ENCODE measurements at places on chromosomes 16 and 17.

- DNase-seq: no peak
These were observed 522.5 kb upstream of the CDH5 start for GRCh38 chr16:65843941-65844340.

DNA sequence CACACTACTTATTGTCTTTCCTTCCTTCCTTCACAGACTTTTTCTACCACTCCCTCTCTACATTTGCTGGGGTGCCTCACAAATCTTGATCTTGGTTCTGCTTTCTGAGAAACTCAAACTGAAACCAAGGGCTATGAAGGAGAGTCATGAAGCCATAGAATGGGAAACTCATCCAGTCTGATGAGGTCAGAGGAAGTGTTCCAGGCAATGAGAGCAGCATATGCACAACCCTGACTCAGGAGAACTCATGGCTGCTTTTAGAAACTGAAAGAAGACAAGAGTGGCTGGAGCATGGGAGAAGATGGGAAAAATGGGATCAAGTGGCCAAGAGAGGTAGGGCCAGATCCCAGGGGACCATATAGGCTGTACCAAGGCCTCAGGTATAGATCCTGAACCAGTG lies 130.0 kb upstream of the TOX3 start:
- DNase-seq: no peak

DNA sequence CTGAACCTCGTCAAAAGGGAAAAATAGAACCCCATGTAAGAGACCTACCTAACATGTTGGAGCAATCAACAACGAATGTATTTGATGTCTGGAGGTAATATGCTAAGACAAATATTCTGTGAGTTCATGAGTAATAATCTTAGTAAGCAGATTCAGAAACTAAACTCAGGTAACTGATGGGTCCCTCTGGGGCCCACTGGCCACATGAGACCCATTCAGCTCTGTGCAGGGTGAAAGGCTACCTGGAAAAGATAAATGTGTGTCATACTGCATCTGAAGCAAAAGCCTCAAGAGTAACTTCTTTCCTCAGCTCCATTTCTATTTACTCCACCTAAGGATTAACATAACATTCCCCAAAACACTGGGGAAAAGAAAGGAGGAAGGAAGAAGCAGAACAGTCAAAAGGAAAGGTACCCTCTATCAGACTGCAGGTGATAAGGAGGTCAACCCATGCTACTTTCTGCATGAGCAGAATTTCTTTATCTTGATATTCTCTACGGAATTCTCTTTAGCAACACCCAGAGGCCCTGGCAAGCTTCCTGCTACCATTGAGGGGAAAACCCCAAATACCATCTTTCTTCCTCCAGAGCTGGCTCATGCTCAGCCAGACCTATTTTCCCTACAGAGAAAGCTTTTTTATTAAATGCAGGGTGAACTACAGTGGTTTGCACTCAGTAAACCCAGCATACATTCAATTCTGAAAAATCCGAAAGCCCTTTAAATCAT lies 37.7 kb upstream of the ABCA6 start:
- no peak for DNase-seq

DNA sequence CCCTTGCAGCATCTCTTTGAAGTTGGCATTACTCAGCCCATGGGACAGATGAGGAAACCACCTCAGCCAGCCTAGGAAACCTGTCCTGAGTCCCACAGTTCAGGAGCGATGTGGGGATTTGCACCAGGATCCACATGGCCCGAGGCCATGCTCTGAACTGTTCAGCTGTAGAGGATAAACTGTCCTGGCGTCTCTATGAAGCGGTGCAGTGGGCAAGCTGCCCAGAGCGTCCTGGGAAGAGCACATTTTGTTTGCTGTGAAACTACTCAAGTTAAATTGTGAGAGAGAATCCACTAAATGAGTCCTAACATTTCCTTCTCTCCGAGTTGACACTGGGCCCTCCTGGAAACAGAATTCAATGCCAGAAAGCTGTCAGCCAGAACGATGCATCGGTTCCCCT lies 276.6 kb upstream of the TNRC6C start:
- DNase-seq: no peak

GRCh38 chr17:40879026-40879425 lies 6.0 kb downstream of the KRT20 start:
- DNase-seq: no peak

GRCh38 chr17:2076087-2076984 lies 21.4 kb downstream of the HIC1 start:
- no peak for DNase-seq

GRCh38 chr16:73143576-73144422 lies 95.9 kb upstream of the ZFHX3 start:
- no peak for DNase-seq

DNA sequence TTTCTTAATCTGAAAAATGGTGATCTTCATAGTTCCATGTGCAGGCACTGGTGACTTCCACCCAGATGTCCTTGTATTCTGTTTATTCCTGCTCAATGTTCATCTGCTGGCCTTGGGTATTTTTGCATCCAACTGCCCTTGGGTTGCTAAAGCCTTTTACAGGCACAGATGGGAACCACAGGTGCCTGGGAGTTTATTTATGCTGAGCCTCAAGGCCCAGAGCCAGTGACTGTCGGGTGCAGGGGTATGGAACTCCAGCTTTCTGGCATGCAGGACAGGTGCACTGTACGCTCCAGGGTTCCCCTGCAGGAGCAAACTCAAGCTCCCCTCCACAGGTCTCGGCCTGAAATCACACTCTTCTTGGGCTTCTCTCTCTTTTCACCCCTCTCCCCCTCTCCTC lies 22.3 kb downstream of the DYNLRB2 start:
- no peak for DNase-seq

DNA sequence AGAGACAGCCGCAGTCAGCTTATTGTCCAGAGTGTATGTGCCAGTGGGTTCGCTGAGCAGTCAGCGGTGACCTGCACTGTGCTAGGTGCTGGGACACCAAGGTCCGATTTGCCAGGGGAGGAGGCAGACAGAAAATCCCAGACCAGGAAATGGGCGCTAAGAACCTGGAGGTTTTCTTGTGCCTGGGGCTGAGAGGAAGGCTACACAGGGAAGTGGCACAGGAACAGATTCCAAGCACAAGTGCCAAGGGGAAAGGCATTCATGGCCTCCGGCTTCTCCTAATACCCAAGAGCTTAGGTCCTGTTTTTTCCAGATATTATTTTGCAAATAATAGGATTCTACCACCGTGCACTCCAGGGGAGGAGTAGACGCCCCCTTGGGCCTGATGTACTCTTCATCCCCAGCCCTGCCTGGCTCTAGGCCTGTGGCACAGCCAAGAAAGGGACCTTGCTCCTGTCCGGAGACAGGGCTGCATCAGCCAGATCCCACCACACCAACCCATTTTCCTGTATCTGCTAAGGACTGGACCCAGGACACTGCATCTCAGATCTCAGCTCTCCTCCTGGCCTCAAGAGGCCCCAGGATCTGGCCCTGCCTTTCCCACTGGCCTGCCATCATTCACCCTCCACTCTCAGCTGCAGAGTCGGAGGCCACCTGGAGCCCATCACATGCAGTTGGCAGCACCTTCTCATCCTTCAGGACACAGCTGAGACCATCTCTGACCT lies 187.2 kb downstream of the NTN1 start:
- DNase-seq: no peak

GRCh38 chr17:29954405-29954804 lies 13.0 kb downstream of the EFCAB5 start:
- DNase-seq: no peak

- no peak for DNase-seq
These were observed 74.4 kb downstream of the SDK2 start for GRCh38 chr17:73569762-73570319.

DNA sequence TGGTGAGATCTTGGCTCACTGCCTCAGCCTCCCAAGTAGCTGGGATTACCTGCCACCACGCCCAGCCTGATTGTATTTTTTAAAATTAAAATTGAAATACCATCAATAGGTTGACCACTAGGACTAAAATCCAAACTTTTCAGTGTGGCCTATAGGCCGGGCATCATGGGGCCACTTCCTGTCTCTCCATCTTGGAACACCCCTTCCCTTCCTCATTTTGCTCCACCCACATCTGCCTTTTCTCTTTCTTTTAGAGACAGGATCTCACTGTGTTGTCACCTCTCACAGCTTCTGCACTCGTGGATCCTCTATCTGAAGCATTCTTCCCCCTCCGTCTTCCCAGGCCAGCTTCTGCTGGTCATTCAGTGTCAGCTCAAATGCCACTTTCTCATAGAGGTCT lies 57.0 kb downstream of the BMERB1 start:
- no peak for DNase-seq

DNA sequence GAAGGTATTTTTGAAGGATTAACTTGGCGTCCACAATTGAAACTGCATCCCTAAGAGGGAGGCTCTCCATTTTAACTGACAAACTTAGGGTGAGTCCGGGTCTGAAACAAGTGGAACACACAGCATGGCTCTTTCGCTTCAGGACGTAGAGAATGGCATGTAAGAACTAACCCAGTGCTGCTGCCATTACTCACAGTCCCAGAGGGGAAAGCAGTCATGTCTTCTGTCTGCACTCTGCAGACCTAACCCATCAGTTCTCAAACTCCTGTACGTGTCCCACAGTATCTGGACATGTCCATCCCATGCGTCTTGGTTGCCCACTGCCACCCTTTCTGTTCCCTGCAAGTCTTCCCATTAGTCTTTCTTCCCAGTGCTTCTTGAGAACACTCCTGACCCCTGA lies 563 bp downstream of the ST6GALNAC1 start:
- no peak for DNase-seq

GRCh38 chr16:49377196-49377755 lies 3.7 kb downstream of the C16orf78 start:
- no peak for DNase-seq

GRCh38 chr16:18060351-18060750 lies 276.2 kb downstream of the NPIPA8 start:
- no peak for DNase-seq

DNA sequence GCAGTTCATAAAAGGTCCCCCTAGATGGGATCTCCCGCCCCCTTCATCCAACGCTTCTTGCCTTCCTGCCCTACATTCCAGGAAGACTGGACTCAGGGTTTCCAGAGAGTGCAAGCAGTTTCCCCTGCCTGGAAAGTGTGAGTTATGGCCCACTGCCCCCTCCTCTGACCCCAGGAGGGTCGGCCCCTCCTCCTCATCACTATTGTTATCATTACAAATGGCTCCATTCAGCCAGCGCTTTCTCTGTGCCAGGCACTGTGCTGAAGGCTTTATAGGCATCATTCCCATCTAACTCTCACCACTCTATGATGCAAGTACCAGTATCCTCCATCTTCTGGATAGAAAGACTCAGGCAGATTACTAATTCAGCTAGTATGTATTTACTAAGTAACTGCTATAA lies 90.7 kb downstream of the USP31 start:
- no peak for DNase-seq

- DNase-seq: no peak
These were observed 174.3 kb downstream of the CCDC182 start for GRCh38 chr17:57570724-57571344.

DNA sequence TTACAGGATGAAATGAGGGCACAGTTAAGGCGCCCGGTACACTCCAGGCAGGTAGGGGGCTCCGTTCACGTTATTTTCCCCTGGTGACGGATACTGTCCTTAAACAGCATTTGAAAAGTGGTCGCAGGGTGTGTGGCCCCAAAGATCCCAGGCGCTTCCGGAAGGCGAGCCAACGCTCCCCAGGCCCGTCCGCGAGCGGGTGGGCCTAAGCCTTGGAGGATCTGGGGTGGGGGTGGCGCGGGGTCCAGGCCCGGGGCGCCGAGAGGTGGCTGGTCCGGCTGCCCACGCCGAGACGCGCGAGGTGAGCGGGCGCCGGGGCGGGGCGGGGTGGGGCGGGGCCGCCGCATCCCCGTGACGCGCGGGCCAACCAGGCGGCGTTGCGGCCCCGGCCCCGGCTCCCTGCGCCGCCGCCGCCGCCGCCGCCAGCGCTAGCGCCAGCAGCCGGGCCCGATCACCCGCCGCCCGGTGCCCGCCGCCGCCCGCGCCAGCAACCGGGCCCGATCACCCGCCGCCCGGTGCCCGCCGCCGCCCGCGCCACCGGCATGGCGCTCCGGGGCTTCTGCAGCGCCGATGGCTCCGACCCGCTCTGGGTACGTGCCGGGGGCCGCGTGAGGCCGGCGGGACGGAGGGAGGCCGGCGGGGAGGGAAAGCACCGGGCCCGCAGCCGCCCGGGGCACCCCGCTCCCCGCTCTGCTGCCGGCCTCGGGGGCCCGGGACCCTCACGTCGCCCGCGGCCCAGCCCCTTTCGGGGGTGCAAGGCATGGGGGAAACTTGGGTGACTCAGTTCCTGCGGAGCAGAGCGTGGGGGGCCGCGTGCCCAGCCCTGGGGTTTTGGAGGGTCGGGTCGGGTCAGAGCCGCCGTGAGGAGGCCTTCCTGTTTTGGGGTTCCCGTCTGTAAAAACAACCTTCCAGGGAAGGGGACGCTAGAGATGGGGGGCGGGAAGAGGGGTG lies at the start of gene ABCC1:
ABCC1 (plus strand) TSS at position 407 of the 951 bp plus-strand sequence; CDS start at position 543, 136 bp downstream.
- DNase-seq: no peak

GRCh38 chr16:642189-643049 lies 791 bp downstream of the MCRIP2 start:
- no peak for DNase-seq
